ENCODE measurements at places on chromosomes 6 and 20.
A peak's percentile ranks its signal among the peaks of the same experiment; 100 is the strongest.

GRCh38 chr6:44216677-44217331, at the start of gene MYMX:
Gene MYMX (plus strand): TSS chr6:44216926. CDS start chr6:44217472, 546 bp downstream.
- no peak for DNase-seq

DNA sequence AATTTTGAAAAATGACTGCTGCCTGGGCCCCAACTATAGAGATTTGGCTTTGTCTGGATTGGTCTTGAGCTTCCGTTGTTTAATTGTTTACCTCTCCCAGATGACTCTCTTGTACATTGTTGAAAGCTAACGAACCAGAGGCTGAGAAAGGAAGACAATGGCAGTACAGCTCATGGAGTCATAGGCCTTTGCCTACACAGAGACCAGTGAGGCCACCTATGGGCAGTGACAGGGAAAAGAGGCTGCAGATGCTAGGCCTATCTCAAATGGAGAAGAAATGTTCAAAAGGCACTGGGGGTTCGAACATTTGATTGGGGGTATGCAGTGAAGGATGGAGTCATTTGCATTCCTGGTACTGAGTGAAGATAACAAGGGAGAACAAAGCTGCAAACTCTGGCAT, 29.1 kb downstream of the OPN5 start:
- no peak for DNase-seq

- DNase-seq, result no peak
These were observed 32.3 kb downstream of the GSTA3 start for GRCh38 chr6:52877168-52877567.

DNA sequence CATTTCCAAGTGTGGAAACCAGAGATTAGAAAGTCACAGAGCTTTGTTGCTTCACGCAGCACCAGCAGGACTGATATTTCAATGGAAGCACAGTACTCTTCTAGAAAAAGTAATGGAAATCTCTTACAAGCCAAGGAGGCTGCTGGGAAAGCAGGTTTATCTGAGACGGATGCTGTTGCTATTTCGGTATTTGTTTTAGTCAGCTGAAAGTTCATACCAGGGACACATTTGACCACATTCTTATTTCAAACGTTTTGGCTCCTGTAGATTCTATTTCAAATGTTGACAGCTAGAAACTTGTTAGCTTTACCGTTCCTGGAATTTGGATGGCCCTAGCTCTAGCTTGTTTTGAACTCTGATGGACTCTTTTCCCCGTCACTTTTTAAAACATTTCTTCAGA, 3.7 kb upstream of the TMEM242 start:
- no peak for DNase-seq

DNA sequence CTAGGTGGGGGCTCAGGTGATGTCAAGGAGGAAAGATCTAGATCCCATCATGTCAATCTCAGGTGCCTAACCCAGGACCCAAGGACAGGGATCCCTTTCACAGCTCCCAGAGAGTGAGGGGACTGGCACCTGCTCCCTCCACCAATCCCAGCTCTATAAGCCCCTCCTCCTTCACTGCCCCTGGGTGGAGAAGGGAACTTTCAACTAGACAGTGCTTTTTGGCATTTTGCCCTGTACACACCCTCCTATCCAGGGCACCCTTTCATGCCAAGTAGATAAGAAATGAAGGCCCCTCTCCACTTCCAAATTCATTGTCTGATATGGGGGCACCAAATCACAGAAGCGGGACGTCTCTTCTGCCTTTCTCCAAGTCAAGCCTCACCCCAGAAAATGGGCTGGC, 61.6 kb downstream of the MDGA1 start:
- no peak for DNase-seq

DNA sequence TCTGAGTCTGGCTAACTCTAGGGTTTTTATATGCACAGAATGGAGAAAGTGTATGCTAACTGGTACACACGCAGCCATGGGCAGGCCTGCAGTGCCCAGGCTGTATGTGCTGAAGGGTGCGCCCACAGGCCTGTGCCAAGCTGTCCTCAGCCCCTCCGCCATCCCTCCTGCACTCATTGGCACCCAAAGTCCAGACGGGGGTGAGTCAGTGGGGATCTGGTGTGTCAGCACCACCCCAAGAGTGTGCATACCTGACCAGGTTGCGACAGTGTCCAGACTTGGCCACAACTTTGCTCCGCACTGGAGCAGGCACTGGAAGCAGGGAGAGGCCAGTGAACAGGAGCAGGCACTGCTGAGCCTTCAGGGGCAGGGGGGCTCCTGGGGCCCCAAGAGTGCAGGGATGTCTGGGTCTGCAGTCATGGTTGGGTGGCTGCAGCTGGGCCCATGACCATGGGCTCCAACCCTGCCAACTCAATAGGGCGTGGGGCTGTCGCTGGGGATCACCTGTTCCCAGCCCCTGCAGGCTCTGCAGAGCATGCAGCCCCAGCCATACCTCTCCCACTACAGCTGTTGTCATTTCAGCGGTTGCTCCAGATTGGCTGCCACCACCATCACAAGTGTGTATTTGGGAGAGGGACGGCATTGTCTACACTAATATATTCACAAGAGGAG, 717.8 kb downstream of the EPHA7 start:
- no peak for DNase-seq

GRCh38 chr6:142927271-142927580, 17.8 kb downstream of the HIVEP2 start:
- no peak for DNase-seq

DNA sequence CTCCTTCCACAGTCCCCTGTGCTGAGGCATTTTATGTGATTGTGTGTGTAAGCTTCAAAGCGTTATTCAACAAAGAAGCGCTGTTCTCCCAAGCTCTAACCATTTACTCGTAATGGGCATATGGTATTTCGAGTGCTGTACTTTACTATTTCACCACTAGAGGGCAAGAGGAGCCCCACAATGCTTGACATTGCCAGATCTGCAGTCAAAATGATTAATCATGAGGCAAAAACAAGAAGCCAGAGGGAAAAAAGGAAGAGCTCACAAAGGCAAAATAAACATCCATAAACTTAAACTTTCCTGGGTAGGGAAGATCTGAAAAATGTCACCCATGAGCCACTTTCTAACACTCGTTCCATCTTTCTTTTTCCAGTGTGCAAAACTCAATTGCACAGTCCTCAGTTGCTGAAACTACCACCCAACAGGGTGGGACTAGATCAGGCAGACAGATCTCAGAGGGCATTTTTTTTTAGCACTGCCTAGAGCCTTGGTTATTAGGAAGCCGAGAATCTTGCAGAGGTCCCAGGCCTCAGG, 215.0 kb upstream of the PLCB4 start:
- DNase-seq, result no peak

DNA sequence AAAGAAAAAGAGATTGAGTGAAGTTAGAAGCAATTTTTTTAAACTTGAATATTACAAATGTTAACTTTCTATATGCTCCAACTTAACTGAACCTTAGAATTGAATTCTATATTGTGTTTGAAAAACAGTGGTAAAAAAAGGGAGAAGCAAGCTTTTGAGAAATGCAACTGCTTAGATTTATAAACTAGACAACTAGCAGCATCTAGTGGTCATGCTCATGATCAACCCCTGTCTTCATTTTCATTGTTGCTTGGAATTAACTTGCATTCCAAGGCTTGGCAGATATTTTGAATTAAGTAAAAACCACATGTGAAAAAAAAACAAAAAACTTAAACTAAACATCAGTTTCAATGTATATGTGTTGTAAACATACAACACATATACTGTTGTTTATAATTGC, 113.1 kb downstream of the C6orf58 start:
- DNase-seq, result no peak

DNA sequence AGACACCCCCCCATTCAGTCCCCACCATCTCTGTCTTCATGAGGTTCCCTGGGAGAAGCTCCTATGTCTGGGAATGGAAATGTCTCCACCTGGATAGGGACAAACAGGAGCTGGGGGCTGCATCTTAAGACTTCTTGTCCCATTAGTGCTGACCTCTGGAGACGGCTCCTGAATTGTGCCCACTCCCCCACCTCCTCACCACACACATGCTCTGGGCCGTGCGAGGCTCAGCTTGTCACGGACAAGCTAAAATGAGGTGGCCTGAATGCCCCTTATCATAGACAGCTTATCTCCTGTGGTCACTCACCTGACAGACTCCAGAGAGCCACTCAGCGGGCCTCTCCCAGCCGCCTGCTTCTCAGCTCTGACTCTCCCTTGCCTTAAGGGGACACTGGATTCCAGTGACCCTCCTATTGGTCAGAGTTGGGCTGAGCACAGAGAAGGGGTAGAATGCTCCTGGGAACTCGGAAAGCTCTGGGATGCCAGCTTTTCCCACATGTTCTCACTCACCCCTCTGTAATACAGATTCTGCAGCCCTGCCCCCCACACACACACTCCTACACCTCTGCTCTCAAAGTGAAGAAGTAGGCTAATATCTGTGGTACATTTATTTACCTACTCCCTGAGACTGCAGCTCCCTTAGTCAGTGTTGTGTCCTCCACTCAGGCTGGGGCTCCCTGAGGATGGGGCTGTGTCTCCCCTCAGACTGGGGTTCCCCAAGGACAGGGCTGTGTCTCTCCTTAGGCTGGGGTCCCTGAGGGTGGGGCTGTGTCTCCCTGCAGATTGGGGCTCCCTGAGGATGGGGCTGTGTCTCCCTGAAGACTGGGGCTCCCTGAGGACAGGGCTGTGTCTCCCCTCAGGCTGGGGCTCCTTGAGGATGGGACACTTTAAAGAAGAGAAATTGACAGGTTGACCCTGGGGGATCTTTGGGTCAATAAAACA, 167.5 kb downstream of the VEGFA start:
- DNase-seq, result no peak

DNA sequence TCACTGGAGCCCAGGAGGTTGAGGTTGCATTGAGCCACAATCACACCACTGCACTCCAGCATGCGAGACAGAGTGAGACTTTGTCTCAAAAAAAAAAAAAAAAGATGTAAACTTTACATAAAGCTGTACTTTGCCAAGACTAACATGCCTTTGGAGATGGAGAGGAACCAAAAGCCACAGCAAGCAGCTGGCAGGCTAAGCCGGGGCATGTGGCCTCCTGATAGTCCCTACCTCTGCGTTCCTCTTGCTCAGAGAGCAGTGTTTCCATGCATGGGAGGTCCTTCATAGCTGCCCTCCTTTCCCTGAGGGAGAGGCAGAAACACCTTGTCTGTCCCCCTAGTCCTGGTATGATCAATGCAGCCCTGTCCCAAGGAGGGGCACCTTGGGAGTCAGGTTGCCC, 35.2 kb downstream of the SPATA2 start:
- no peak for DNase-seq

DNA sequence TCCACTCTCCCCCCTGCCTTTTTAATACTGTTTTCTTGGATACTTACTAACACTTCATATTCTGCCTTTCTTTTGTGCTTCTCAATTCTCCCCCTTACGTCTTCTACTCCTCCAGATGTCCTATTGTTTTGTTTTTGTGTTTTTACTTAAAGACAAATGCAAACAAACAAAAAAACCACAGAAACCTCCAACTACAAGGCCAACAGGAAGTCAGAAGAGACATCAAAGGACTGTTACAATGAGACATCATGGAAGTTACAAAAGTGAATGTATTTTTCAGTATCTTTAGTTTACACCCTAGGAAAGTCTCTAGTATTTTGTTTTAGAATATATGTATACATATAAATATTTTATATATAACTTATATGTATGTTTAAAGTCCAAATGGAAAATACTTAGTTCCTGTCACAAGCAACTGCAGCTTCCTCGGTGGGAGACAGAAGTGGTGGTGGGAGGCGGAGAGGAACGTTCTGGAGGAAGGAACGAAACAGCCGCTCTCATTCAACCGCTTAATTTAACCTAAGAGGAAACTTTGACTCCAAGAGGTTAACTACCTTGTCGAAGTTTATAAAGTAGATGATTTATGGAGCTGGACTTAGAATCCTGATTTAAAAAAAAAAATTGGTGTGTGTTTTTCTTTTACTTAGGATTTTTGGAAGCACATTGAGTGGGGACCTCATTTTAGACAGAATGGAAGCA, 168.9 kb upstream of the PDE10A start:
- no peak for DNase-seq

- no peak for DNase-seq
These were observed 106.2 kb downstream of the SLC24A3 start for GRCh38 chr20:19318610-19319009.

- DNase-seq, result no peak
These were observed 77.6 kb downstream of the HIVEP2 start for GRCh38 chr6:142867355-142867801.

DNA sequence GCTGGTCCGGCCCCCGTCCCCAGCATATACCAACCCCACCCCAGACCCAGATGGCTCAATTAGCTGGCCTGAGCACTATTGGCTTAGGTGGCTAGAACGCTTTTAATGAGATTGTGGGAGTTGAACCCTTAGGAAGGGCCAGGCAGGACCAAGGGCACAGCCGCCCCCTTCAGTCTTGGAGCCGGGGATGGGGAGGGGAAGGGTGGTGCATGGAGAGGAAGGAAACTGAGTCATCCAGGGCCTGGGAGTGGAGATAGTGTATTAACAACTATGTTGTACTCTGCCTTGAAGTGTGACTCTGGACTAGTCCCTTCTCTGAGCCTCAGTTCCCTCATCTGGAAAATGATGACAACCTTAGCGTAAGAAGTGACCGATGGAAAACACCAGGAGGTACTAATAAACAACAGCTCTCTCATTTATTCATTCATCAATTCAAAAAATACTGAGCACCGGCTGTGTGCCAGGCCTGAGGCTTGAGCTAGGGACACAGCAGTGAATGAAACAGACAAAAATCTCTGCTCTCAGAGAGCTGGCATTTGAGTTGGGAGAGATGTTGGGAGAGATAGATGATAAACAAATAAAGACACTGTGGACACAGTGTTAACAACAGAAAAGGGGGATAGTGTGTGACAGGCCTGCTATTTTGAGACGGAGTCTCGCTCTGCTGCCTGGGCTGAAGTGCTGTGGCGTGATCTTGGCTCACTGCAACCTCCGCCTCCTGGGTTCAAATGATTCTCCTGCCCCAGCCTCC, 11.5 kb downstream of the PEDS1 start:
- no peak for DNase-seq

GRCh38 chr6:167093922-167094432, 28.9 kb upstream of the CCR6 start:
- DNase-seq, result peak; percentile 63

GRCh38 chr6:45001663-45002062, 326.5 kb upstream of the RUNX2 start:
- DNase-seq, result no peak

GRCh38 chr6:159064477-159064876, 19.7 kb upstream of the TAGAP start:
- no peak for DNase-seq

DNA sequence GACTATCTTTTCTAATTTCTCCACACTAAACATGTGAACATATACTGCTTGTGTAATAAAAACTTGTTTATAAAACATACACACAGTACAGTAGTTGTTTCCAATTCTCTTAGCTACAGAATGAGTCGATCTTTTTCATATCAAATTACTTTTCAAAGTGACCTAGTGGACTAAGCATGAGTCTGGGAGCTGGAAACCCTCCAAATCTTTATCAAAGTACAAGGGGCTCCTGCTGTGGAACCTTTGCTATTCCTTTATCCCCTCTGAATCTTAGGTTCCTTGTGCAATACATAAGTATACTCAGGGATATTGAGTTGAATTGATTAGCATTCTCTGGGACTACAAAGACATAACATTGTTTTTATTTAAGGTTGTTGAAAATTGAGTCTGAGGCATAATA, 48.7 kb upstream of the TAB2 start:
- no peak for DNase-seq

GRCh38 chr20:31260326-31260932, 3.0 kb downstream of the DEFB115 start:
- no peak for DNase-seq

Measured in activated naive CD4-positive, alpha-beta T cell treated with anti-CD3 and anti-CD28 coated beads, Interleukin-2, amount 50 U/mL, for 16 hours (primary cell).